SJSA1 (cell line): ENCODE measurements at places on chromosomes 3 and 15. TPM values are rescaled to one million over a fixed set of nuclear protein-coding genes. Genes with fewer than 3 reads are reported as not detected.

The THRB gene
- 1.5 and 3.2 TPM in 2 replicates for total RNA-seq

DNA sequence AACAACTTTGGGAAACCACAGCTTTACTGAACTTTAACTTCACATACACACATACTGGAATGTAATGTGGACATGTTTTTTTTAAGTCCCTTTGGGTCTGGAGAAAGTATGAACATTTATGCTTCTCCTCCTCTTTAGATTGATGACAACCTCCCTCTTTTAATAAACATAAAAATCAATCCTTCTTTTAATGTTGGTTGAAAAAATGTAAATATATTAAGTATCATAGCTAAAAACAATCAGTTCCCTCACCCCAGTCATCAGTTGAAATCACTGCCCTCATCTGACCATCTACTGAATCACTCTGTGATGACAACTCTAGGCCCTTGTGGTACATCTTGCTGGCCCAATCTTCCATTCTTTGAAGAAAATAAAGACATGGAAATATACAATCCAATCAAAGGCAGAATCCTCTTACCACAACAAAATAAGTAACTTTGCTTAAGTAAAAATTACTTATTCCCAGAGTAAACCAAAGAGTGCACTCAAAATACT, 6.4 kb downstream of the AAGAB start:
- DNase-seq = no peak

DNA sequence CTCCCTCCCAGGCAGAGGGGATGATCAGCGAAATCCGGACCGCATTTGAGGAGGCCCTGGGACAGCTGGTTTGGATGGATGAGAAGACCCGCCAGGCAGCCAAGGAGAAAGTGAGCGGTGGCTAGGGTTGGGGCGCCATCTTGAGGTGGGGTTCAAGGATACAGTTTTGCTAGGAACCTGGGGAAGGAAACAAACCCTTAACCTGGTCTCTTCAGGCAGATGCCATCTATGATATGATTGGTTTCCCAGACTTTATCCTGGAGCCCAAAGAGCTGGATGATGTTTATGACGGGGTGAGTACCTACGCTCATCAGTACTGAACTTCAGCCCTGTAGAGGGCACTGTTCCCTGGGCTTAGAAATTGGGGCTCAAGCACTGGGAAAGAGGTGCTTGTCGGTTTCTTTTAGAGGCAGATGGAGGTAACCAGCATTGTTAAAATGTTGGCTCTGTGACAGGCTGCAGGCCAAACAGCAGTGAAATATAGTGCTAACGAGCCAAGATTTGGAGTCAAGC, 9.6 kb upstream of the PSMD2 start:
- DNase-seq = peak; percentile 30

DNA sequence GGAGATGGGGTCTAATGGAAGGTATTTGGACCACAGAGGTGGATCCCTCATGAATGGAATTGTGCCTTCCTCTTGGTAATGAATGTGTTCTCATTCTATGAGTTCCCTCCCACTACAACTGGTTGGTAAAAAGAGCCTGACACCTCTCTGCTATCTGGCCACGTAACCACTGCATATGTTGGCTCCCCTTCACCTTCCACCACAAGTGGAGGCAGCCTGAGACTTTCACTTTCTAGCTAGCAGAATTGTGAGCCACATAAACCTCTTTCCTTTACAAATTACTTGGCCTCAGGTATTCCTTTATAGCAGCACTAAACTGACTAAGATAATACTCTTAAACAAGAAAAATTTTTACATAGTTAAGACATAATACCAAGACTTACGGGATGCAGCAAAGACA, 155.3 kb downstream of the NR1I2 start:
- no peak for DNase-seq

- no peak for DNase-seq
Observed at GRCh38 chr3:7290077-7290825, 429.3 kb downstream of the GRM7 start.

- no peak for DNase-seq
Observed at GRCh38 chr3:132545471-132545870, 51.6 kb upstream of the ACKR4 start.

The LINGO1 gene
- not detected in 2 replicates for total RNA-seq
